ENCODE measurements at places on chromosomes 16 and 17. TPM values are rescaled to one million over a fixed set of nuclear protein-coding genes. Genes with fewer than 3 reads are reported as not detected.

The EPX gene
- not detected for total RNA-seq

- DNase-seq, result no peak
Observed at GRCh38 chr17:47240806-47241205, 12.8 kb upstream of the ITGB3 start.

- no peak for DNase-seq
Observed at GRCh38 chr17:9669551-9670008, 24.3 kb downstream of the USP43 start.

DNA sequence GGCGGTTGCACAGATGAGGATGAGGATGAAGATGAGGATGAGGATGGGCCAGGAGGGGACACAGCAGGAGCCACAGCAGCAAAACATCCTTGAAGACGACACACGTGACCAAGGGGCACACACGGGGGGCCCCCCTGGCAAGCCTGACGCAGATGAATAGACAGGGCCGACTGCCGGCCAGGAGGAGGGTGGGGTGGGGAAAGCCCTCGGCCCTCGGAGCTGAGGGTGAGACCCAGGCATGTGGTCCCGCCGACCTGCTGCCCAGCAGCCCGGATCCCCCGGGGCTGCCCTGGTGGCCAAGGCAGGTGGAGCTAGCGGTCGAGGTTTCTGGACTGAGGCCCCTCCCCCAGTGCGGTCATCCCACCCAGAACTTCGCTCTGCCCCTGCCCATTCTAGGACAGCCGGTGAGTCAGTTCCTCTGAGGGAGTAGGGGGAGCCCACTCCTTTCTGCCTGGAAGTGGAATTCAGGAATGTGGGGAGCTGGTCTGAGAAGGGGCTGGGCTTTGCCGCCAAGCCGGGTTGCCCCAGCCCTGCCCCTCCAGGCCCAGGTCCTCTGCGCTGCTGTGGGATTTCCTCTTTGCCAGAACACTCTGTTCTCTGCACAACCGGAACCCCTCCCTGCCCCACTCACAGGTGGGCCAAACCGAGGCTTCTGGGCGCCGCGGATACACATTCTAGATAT, 9.9 kb downstream of the CYGB start:
- DNase-seq, result peak; percentile 66

DNA sequence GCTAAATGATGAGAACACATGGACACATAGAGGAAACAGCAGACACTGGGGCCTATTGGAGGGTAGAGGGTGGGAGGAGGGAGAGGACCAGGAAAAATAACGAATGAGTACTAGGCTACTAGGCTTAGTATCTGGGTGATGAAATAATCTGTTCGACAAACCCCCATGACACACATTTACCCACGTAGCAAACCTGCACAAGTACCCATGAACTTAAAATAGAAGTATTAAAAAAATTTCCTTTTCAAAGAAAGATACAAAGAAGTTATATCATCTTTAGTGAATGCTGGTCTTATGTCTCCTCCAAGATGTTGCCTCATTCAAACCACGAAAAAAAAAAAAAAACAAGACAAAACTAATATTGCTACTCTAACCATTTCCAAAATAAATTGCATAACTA, 31.7 kb downstream of the MBTD1 start:
- DNase-seq, result no peak
